ENCODE measurements at places on chromosomes 6 and 20.
A peak's percentile ranks its signal among the peaks of the same experiment; 100 is the strongest.

DNA sequence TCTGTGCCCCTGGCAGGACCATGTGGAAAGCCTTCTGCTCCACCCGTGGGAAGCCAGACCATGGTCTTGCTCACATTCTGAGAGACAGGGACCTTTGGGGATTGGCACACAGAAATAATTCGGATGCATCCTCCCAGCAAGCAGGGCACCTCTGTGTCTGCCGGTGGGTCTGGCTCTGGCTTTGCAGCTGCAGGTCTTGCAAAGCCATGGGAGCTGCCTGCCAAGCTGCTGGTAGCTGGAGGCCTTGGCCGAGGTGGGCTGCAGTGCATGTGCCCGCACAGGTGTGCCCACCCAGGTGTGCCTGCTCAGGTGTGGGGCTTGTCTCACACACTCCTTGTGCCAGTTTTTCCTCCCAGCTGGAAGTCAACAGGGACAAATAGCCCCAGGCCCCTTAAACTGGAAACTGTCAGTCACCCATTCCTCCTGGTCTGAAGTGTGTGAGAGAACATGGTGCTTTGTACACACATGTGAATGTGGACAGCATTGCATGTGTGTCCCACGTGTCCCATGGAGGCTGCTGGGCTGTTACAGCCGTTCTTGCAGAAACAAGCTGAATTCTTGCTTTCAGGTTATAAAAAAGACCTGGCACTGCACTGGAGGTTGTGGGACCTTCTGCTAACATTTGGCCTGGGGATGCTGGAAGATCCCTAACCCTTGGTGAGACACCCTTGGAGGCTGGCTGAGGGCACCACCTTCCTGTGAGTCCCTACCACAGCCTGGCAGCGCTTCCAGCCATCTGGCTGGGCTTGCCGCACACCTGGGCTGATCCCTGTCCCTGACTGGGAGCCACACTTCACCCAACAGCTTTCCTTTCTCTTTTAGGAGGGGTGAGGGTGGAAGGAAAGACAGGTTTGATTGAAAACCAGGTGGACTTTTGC is 54.9 kb upstream of the SMOC2 start:
- no peak for DNase-seq

- DNase-seq = peak; percentile 97
These were observed 285.4 kb downstream of the THBS2 start for GRCh38 chr6:168968228-168968627.

GRCh38 chr6:16288163-16288562 is 49.8 kb downstream of the GMPR start:
- no peak for DNase-seq

DNA sequence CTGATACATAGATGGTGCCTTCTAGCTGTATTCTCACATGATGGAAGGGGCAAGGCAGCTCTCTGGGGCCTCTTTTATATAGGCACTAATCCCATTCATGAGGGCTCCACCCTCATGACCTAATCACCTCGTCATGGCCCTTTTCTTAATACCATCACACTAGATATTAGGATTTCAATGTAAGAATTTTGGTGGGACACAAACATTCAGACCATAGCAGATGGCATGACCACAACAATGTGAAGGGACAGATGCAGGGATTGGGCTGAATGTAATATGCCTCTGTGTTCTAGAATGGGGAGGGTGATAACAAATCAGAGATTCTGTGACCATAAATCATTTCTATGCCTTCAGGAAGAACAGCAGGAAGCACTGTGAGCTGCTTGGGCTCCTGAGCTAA is 145.8 kb downstream of the LCA5 start:
- no peak for DNase-seq

- no peak for DNase-seq
These were observed 27.3 kb downstream of the COL21A1 start for GRCh38 chr6:56220078-56220477.

- DNase-seq = peak; percentile 14
These were observed 271.2 kb downstream of the PRL start for GRCh38 chr6:22025468-22026163.

GRCh38 chr6:141033101-141033500 is 1099.6 kb upstream of the GJE1 start:
- DNase-seq = no peak

GRCh38 chr20:19406381-19406780 is 193.9 kb downstream of the SLC24A3 start:
- no peak for DNase-seq
